ENCODE measurements at places on chromosomes 2 and 18. TPM values are rescaled to one million over a fixed set of nuclear protein-coding genes. Genes with fewer than 3 reads are reported as not detected.

Gene LIPG
- 2.2 TPM for total RNA-seq

Gene NT5C1B
- not detected for total RNA-seq

Gene AOX1
- total RNA-seq, result 76.4 TPM

Gene GULP1
- total RNA-seq, result 23.0 TPM

Gene TMEM200C
- under 0.01 TPM for total RNA-seq

Gene TMEM150A
- 20.6 TPM for total RNA-seq

Gene CD207
- total RNA-seq, result not detected

Gene GALNT3
- total RNA-seq, result 11.2 TPM

Gene CFC1
- not detected for total RNA-seq

Gene TMEM247
- not detected for total RNA-seq

Gene ITGA4
- total RNA-seq, result 9.0 TPM

Gene MXD1
- total RNA-seq, result 14.5 TPM

Gene CYS1
- 0.36 TPM for total RNA-seq

Gene IL37
- not detected for total RNA-seq

Gene LYG2
- not detected for total RNA-seq

Gene CFAP53
- total RNA-seq, result 0.36 TPM

Gene HNMT
- total RNA-seq, result 100 TPM

Gene RHBDD1
- 24.2 TPM for total RNA-seq

Gene TUBB6
- 425 TPM for total RNA-seq

Gene INHBB
- total RNA-seq, result under 0.01 TPM

Gene KCNJ13
- not detected for total RNA-seq

Gene L3MBTL4
- total RNA-seq, result 0.88 TPM

Gene SCN9A
- total RNA-seq, result 1.8 TPM

Gene RBM44
- 0.72 TPM for total RNA-seq

Gene GTF2A1L
- 1.1 TPM for total RNA-seq

Gene SKOR2
- not detected for total RNA-seq

Gene PID1
- total RNA-seq, result 11.8 TPM

Gene CROCC2
- under 0.01 TPM for total RNA-seq

Gene MAP3K19
- total RNA-seq, result not detected

Gene ST6GAL2
- total RNA-seq, result 0.36 TPM

Gene GPR35
- total RNA-seq, result 1.5 TPM

Gene MERTK
- 0.72 TPM for total RNA-seq

Gene CABYR
- 4.0 TPM for total RNA-seq

Gene ZAP70
- total RNA-seq, result under 0.01 TPM

Gene PSMD1
- total RNA-seq, result 112 TPM

Gene CRYGC
- not detected for total RNA-seq

Measured in osteoblast (primary cell).